ENCODE measurements at places on chromosomes 1 and 21.

DNA sequence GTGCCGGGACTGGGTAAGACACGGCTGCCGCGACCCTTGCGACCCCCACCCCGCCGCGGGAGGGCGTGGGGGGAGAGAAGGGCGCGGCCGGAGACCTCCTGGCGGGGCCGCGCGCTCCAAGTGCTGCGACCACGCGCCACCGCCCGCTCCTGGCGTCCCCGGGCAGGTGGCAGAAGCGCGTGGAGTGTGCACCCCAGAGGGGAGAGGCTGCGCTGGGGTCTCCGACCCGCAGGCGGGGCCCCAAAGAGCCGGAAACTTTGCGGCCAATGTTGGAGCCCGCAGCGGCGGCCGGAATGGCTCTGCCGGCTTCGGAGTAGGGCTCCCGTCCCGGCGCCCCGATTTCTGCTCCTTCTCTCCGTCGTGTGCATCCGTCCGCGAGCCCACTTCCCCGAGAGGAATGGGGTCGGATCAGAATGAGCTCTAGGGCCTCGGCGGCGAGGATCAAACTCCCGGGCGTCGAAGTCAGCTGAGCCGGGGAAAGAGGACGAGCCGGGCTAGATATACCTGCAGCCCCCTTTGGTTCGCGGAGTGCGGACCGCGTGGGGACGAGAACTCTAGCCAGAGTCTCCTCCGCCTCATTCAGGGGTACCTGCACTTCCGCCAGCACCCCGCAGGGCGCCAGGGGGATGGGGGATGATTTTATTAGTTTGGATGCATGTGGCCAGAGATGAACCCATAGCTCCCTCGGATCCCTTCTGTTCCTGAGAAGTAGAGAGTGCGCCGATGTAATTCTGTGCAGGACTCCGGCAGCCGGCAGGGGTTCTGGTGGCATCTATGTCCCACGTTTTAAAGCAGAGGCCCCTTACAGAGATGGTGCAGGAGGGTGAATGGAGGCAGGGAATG lies 751 bp downstream of the STUM start:
- no peak for DNase-seq

DNA sequence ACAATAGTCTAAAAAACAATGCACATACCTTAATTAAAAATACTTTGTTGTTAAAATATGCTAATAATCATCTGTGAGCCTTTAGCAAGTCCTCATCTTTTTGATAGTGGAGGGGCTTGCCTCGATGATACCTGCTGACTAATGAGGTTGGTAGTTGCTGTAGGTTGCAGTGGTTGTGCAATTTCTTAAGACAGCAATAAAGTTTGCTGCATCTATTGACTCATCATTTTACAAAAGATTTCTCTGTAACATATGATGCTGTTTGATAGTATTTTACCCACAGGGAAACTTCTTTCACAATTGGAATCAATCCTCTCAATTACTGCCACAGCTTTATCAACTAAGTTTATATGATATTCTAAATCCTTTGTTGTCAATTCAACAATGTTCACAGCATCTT lies 7.6 kb downstream of the C1orf87 start:
- no peak for DNase-seq

- DNase-seq, result peak; percentile 14
These were observed 272.3 kb downstream of the PTPRU start for GRCh38 chr1:29508458-29509107.

DNA sequence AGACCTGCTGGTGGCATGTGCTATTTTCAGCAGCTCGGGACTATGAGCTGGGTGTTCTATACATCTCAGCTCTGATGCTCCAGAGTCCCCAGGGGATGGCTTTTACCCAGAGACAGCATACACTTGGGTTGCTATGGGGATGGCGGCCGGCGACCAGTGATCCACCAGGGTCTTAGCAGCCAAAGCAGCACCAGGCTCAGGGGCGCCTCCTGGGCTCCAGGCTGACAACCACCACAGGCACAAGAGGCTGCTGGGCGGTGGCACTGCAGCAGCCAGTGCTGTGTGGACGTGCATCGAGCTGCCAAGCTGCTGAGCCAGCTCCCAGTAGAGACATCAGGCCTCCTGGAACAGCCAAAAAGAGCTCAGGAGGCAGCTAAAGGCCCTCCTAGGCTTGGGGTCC lies 37.6 kb upstream of the CLSTN1 start:
- DNase-seq, result no peak

GRCh38 chr1:230140221-230141020 lies 73.4 kb downstream of the GALNT2 start:
- DNase-seq, result no peak

All from liver (tissue), 10 donors.